ENCODE measurements at places on chromosomes 13 and 19. TPM values are rescaled to one million over a fixed set of nuclear protein-coding genes. Genes with fewer than 3 reads are reported as not detected.

The ATP4A gene
- not detected for total RNA-seq

The GPR12 gene
- total RNA-seq = not detected

The FFAR3 gene
- total RNA-seq = not detected

The SYCN gene
- total RNA-seq = not detected

The ZNF729 gene
- not detected for total RNA-seq

The ACP7 gene
- total RNA-seq = not detected

The IL11 gene
- total RNA-seq = 0.15 TPM

The SERTM1 gene
- not detected for total RNA-seq

The PSG1 gene
- not detected for total RNA-seq

The OVOL3 gene
- not detected for total RNA-seq

The SBK2 gene
- total RNA-seq = not detected

The JSRP1 gene
- total RNA-seq = 0.76 TPM

The MIA gene
- not detected for total RNA-seq

The VN1R2 gene
- not detected for total RNA-seq

The C19orf85 gene
- not detected for total RNA-seq

The PRODH2 gene
- not detected for total RNA-seq

The TMEM259 gene
- total RNA-seq = 174 TPM

The MISP3 gene
- total RNA-seq = 1.6 TPM

The ZNF229 gene
- 0.67 TPM for total RNA-seq

The KIR3DL2 gene
- 0.67 TPM for total RNA-seq

The CACNG8 gene
- not detected for total RNA-seq

The SHANK1 gene
- not detected for total RNA-seq

The GPR18 gene
- total RNA-seq = 18.0 TPM

The NALCN gene
- not detected for total RNA-seq

The AXL gene
- total RNA-seq = 0.30 TPM

The SLAIN1 gene
- 26.1 TPM for total RNA-seq

The PLEKHJ1 gene
- 57.5 TPM for total RNA-seq

The ZNF667 gene
- 0.24 TPM for total RNA-seq

The IQCN gene
- 5.2 TPM for total RNA-seq

The POLR2E gene
- 115 TPM for total RNA-seq

The ZNF675 gene
- total RNA-seq = 21.9 TPM

The C5AR1 gene
- 1.2 TPM for total RNA-seq

The PGLYRP1 gene
- not detected for total RNA-seq

The GJB2 gene
- total RNA-seq = 1.8 TPM

The MCOLN1 gene
- 11.2 TPM for total RNA-seq

The APLP1 gene
- total RNA-seq = 1.2 TPM

The MYH14 gene
- total RNA-seq = not detected

The FAM83E gene
- 1.2 TPM for total RNA-seq

The KIRREL2 gene
- 0.63 TPM for total RNA-seq

The ACP5 gene
- total RNA-seq = 24.9 TPM
